Left forelimb (tissue), 1 donor: ENCODE measurements at places on chromosomes 13 and 19.

DNA sequence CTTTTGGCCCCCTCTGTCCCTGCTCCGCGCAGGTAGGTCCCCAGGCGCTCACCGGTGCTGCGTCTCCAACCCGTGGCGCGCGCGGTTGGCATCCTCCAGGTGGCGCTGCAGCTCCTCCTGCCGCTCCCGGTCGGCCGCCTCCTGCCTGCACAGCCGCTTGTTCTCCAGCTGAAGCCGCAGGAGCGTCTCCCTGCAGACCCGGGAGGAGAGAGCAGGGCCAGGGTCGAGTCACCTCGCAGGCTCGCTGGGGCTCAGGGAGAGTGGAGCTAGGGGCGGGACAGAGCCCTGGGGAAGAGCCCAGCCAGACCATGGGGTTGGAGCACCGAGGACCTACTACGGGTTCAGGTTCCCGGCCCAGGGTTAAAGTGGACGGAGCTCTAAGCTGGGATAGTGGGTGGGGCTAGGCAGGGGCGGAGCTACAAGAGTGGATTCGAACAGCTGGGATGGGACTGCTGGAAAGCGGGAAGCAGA, 9.3 kb downstream of the HOOK2 start:
- DNase-seq: peak; percentile 91

- DNase-seq: no peak
Measured at GRCh38 chr19:10110076-10110971, 1.2 kb upstream of the P2RY11 start.

- peak; percentile 64 for DNase-seq
Measured at GRCh38 chr13:99983499-99984401, 2.2 kb downstream of the ZIC2 start.

- DNase-seq: no peak
Measured at GRCh38 chr19:55373993-55374757, 2.5 kb upstream of the TMEM190 start.

GRCh38 chr13:98858191-98858590, 105.7 kb upstream of the SLC15A1 start:
- no peak for DNase-seq

DNA sequence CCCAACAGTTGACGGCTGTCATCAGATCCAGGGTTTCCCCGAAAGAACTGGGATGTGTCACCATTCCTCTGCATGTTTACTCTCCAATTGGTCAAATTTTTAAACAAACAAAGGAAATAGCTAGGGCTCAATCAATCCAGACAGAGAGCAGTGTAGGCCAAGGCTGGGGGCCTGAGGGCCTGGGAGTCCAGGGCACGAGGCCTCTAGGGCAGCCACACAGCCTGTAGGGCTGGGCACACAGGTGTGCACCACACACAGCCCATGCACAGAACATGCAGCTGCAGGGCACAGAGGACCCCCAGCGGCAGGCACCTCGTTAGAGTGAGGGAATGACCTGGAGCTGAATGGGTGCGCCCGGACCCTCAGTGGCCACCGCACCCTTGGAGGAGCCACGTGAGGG, 9.5 kb downstream of the MIER2 start:
- no peak for DNase-seq

DNA sequence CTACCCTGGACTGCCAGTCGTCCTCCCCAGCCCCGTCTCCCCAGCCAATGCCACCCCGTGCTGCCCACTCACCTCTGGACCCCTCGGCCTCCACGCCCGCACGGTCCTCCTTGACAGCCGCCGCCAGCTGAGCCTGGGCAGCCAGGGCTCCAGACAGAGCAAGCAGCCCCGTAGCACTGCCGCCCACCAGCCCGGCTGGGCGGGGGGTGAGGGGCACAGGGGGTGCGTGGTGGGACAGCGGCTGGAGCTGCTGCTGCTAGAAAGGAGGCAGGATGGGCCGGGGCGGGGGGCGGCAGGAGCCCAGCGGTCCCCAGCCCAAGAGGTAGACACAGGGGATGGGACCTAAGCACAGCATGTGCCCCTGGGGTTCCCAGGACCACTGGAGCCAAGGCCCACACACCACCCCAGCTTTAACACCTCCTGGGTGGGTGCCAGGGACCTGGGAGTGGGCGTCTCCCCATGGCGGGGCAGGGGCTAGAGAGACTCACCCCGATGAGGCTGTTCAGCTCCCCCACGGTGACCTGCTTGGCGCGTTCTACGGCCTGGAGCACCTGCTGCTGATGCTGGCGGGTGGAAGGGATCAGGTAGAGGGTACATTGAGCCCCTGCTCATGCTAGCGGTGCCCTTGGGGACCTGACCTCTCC, 9.7 kb downstream of the TLE2 start:
- DNase-seq: no peak

GRCh38 chr19:48398102-48398374, 4.6 kb downstream of the GRIN2D start:
- DNase-seq: no peak
